ENCODE measurements at places on chromosomes 7 and 10.

- no peak for DNase-seq
These were observed 169.6 kb downstream of the CCSER2 start for GRCh38 chr10:84497978-84498377.

- DNase-seq: peak; percentile 26
These were observed 945 bp downstream of the ADO start for GRCh38 chr10:62805231-62806099.

DNA sequence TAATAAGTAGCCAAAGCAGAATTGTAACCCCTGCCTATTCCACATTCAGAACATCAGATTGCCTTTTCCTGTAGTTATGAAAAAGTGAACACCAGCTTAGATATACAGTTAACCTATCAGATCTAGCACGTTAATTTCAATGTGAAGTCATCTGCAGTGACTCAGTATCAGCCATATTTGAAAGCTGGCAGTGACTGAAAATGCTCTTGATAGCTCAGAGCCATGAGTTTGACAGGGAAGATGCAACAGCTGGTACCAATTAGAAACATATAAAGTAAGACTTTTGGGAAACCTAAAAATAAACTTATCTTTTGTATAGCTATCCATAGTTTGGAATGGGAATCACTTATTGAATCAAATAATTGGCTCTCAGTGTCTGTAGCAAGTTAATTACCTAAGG is 284.1 kb upstream of the NPSR1 start:
- DNase-seq: no peak

DNA sequence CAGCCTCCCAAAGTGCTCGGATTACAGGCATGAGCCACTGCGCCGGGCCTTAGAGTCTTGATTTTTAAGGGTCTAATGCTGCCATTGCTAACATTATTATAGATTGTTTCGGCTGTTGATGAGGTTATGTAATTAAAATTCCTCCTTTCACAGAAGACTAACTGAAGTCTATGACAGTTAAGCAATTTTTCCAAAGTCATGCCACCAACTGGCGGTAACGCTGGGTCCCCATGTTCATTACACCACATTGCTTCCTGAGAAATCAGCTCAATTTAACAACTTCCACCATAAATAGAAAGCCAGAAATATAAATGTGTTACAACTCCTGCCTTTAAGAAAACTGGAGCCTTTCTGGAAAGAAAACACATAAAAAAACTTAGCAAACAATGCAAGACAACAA is 3.5 kb downstream of the ERLIN1 start:
- no peak for DNase-seq

DNA sequence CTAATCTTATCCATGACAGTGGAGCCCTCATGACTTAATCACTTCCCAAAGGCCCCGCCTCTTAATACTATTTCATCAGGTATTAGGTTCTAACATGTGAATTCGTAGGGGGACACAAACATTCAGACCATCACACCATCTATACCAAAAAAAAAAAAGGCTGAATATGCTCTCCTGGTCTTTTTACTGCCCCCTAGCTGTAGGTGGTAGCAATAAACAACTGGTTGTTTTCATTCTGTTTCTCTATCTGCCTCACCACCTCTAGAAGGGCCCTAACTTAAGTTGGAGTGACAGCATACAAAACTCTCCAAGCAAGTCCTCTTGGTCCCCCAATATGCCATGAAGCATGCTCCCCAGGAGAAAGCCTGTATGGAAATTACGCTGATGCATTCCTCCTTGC is 94.1 kb downstream of the GRM8 start:
- peak; percentile 16 for DNase-seq
